Activated naive CD4-positive, alpha-beta T cell treated with anti-CD3 and anti-CD28 coated beads, Interleukin-2, amount 10 ng/mL, durations not matched to agents 7 days and 5 days (primary cell): ENCODE measurements at places on chromosomes 4 and X.
A peak's percentile ranks its signal among the peaks of the same experiment; 100 is the strongest.

- DNase-seq: no peak
These were observed 55.3 kb downstream of the ZFYVE28 start for GRCh38 chr4:2363056-2363721.

GRCh38 chrX:40055495-40055894 is 42.3 kb downstream of the BCOR start:
- DNase-seq: no peak

GRCh38 chr4:41146716-41147506 is 67.4 kb downstream of the APBB2 start:
- DNase-seq: no peak

GRCh38 chrX:63282077-63282476 is 69.1 kb downstream of the SPIN4 start:
- no peak for DNase-seq

- no peak for DNase-seq
These were observed 50.4 kb downstream of the FHIP1A start for GRCh38 chr4:151459375-151459774.

GRCh38 chr4:41196633-41197332 is 17.6 kb downstream of the APBB2 start:
- DNase-seq: no peak

DNA sequence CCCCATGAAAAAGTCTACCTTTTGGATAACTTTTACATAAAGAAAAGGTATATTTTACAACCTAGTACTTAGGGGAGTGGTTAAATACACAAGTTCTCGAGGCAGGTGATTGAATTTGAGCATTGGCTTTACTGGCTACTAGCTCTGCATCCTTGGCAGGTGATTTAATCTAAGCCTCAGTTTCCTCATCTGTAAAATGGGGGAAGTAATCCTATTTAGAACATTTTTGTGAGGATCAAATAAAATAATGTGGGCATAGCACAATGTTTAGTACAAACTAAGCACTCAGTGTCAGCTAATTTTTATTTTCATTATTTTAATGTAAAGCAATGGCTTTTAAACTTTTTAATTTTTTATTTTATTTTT is 102.9 kb downstream of the CEP135 start:
- DNase-seq: no peak

DNA sequence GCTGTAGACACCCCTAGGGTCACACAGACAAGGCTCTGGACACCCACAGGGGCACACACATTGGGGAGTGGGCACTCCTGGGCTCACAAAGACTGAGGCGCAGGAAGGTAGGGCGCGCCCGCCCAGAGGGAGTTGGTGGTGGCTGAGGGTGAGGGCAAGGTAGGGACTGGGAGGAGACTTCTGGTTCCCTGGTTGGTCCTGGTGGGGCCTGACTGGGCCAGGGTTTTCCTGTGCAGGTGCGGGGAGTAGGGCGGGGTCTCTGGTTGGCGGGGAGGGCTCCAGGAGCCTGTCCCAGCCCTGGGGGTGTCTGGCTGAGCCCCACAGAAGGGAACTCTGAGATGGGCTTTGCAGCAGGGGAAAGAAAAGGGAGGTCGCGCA is 6.7 kb upstream of the WAS start:
- peak; percentile 44 for DNase-seq

DNA sequence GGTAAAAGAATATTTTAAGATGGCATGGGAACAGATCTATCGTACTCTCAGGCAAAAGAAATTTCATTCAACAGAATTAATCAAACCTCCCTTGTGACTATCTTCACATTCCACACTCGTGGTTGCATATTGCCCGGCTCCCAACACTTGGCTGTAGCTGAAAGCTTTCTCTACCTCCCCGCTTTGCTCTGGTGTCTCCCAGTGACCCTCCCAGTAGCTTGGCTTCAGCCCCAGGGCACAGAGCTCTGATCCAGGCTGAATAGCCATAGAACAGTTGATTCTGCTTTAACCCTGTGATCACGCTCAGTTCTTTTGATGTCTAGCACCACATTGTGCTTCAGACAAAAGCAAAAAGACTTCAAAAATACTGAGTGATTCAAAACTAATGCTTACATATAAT is 24.6 kb downstream of the SLC7A11 start:
- no peak for DNase-seq

DNA sequence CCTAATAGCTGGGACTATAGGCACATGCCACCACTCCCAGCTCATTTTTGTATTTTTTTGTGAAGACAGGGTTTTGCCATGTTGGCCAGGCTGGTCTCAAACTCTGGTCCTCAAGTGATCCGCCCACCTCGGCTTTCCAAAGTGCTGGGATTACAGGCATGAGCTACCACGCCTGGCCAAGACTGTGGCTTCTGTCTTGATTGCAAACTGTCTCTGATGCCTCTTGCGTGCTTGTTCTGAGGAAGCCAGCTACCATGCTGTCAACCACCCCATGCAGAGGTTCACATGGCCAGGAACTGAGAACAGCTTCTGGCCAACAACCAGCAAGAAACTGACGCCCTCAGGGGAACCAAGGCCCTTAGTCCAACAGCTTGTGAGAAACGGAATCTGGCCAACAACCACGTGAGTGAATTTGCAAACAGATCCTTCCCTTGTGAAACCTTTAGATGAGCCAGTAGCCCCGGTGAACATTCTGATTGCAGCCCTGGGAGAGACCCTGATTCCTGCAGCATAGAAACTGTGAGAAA is 71.2 kb downstream of the SUPT20HL2 start:
- DNase-seq: no peak

GRCh38 chr4:82042042-82042441 is 331.7 kb downstream of the HNRNPD start:
- DNase-seq: no peak

DNA sequence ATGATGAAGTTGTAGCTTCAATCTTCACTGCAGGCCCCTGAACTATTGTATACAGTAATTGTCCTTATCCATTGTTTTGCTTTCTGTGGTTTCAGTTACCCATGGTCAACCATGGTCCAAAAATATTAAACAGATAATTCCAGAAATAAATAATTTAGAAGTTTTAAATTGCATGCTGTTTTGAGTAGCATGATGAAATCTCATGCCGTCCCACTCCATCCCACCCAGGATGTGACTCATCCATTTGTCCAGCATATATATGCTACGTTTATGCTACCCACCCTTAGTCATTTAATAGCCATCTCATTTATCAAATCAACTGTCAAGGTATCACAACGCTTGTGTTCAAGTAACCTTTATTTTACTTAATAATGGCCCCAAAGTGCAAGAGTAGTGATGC is 34.5 kb downstream of the IQCM start:
- DNase-seq: no peak

DNA sequence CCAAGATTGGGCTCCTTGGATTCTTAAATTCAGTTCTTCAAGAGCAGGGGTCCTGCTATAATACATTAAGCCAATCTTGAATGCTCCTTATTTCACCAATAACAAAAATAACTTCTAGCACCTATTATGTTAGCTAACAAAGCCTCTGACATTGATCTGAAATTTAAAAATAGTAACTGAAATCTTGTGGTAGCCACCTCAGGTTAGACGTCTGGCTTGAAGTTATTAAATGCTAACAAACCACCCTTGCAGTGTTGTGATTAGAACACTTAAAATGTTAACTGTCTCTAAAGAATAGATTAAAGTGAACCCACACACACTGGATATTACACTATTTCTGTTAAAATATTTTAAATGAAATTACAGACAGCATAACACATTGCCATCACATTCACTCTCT is 49.8 kb upstream of the LGI2 start:
- DNase-seq: no peak

DNA sequence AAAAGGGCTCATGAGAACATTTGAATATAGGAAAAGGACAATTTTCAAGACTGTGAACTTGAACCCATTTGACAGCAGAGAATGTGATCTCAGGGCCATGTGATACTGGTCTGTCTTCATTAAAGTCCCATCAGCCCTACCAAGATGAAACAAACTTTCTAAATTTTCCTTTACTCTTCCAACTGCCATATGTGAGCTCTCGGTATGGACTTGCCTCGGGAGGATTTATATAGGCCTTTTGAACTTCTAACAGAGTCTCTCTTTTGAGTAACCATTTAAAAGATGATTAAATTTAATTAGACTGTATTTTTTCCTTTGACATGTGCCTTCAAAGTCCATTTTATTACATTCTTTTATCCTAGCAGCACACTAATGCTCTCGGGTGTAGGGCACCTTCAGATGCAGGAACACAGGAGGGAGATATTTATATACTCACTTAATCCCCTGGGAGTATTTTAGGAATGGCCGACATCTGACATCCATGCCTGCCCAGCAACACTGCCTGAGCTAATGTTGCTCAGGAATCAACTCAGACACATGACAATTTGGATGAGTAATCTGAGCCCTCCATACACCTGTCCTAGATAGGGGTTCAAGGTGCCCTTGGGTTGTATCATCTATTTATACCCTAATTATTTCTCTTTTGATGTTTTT is 155.0 kb downstream of the SLC7A11 start:
- no peak for DNase-seq

- peak; percentile 13 for DNase-seq
These were observed 8.2 kb downstream of the MSANTD1 start for GRCh38 chr4:3257103-3257555.

DNA sequence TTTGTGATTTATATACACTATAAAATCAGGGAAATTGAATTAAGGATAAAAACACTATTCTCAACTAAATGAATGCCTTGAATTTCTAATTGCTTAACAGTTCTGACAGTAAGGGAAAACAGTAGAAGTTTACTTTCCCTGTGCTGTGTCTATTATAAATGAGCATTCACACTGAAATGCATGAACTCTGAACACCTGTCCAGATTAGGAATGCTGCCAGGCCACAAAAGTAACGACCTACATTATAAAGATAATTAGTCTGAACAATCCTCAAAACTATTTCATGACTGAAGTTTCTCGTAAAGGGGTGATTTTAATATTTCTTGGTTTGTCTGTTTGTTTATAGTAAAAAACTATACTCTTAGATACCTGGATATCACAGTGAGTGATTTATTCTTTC is 2.0 kb downstream of the NDST3 start:
- no peak for DNase-seq

DNA sequence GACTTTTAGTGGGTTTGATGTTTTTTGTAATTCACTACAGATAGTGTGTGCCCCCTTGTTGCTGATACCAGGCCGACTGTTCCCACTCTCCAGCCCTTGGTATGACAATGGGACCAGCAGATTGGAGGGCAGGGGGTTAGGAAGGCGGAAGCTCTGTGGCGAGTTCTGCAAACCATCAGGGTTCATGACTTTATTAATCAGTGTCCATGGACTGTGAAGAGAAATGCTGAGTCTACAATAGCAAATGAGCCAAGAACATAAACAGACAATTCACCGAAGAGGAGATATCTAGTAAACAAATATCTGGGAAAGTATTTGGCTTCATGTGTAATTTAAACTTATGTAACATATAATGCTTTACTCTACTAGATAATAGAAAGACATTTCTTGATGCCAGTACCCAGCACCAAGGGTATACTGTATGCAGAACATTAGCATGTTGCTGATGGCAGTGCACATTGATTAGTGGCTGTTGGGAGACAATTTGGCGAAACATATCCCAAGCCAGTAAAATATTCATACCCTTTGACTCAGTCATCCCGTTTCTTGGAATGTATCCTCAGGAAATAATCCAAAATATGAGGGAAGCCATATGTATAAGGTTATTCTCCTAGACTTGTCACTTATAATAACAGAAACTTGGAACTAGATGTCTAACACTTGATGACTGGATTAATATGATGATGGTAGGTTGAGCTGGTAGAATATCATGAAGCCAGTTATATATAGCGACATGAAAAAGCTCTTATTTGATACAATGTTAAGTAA is 169.4 kb downstream of the PTTG2 start:
- DNase-seq: no peak

- no peak for DNase-seq
These were observed 6.0 kb downstream of the GNPDA2 start for GRCh38 chr4:44720371-44720770.

- no peak for DNase-seq
These were observed 342.0 kb downstream of the GBA3 start for GRCh38 chr4:23034731-23035130.

DNA sequence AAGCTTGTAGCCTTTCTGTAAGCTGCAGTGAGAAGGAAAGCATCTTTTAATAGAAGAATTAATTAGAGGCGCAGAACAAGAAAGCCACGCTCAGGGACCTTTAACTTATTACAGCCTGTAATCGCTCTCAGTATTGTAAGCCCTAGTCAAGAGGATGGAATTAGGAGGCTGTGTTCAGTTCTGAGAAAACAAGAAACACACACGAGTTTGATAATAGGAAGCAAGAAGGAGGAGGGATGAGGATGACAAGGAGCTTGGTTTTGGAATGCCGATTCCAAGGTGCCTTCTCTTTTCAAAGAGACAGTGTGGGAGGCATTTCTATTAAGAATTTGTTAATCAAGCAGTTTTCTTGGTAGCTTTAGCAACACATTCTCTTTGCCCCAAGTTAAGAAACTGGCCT is 69.3 kb downstream of the NYX start:
- DNase-seq: no peak

DNA sequence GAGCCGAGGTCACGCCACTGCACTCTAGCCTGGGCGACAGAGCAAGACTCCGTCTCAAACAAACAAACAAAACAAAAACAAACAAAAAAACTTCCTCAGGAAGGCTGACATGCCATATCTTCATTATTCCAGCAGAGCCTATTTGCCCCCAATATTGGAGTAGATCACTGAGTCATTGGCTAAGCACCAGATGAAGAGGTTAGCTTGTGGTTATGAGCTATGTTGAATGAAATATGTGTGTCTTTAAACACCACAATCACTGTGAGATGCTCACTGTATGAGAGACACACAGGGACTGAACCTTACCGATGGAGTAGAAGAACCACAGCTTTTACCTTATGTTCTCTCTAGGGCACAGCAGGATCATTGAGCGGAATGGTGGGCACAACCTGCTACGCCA is 122.1 kb upstream of the EOLA2 start:
- DNase-seq: no peak

DNA sequence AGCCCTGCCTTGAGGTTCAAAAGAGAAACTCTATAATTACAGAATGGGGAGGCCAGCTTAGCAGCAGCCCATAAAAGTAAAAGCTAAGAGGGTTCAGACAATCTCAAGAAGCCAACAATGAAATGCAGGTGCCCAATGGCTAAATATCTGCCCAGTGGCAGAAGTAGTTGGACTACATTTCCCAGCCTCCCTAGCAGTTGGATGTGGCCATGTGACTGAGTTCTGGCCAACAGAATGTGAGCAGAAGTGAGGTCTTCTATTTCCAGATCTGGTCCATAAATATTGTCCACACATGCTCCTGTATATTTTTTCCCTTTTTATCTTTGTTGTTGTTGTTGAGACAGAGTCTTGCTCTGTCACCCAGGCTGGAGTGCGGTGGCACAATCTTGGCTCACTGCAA is 127.9 kb upstream of the NHS start:
- DNase-seq: no peak

- DNase-seq: no peak
These were observed 169.8 kb downstream of the SCFD2 start for GRCh38 chr4:53195815-53196661.

- no peak for DNase-seq
These were observed at the start of gene HPGDS for GRCh38 chr4:94342694-94343093. Gene HPGDS, minus strand, starts transcription at chr4:94342836. Its CDS starts 8,207 bp downstream, at chr4:94334629.

GRCh38 chrX:76977452-76977851 is 469.7 kb upstream of the FGF16 start:
- DNase-seq: no peak
